Left ventricle myocardium superior (tissue), 1 donor: ENCODE measurements at places on chromosomes 6 and 20.

- no peak for DNase-seq
Observed at GRCh38 chr6:22457996-22458395, 111.4 kb upstream of the HDGFL1 start.

DNA sequence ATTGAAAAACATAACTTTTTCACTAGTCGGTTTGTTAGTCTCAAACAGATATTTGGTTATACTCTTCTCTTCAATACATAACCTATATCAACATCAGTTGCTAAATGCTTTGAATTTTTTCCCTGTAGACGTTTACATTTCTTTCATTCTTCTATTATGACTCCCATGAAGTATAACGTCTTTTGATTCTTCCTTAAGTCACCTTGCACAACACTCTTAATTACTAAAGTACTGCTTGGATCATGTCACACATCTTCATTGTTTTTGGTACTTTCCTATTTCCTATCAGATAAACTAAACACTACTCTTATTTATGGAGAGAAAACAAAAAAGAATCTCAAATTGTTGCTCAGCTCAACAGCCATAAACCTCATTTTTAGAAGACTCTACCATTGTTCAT is 23.0 kb upstream of the BMP5 start:
- no peak for DNase-seq

DNA sequence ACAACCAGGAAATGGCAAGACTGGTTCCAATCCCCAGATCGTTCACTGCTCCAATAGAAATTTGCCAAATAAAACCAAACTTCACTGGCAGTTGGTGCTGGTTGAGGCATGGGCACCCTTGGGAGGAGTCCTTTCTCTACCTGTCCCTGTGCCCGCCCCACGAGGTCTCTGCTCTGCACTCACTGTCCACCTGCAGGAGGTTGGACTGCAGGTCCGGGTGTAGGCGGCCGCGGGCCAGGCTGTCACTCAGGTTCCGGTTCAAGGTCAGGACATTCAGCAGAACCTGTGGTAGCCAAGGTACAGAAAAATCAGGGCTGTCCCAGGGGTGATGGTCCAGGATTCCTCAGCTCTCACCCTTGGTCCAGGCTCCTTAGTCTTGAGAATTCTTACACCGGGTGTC is 22.9 kb downstream of the GGT7 start:
- no peak for DNase-seq

GRCh38 chr6:39051399-39052122 is 3.0 kb downstream of the GLP1R start:
- DNase-seq = no peak

- DNase-seq = no peak
Observed at GRCh38 chr20:39717936-39718335, 755.8 kb downstream of the DHX35 start.

GRCh38 chr6:168232062-168232461 is 87.5 kb downstream of the DACT2 start:
- DNase-seq = no peak

GRCh38 chr20:7420345-7420744 is 519.9 kb downstream of the HAO1 start:
- DNase-seq = no peak

GRCh38 chr6:134267917-134268361 is 50.0 kb downstream of the SGK1 start:
- DNase-seq = no peak

GRCh38 chr6:37103169-37104039 is 66.5 kb upstream of the PIM1 start:
- DNase-seq = peak; percentile 68

DNA sequence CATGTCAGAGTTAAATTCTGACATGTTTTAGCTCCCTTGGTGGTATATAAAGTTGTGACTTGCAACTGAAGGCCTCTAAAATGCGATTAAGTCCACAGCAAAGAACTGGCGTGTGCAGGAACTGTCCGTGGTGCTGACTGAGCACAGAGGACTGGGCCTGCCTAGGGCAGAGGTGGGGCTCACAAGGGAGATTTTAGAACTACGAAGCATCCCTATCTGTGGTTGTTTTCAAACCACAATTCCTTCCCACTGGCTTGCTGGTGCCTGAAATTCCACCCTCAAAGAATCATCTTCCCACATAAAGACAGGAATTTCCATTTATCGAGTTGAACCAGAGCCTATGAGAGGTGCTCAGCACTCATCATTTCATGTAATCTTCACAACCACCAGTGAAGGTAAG is 30.1 kb downstream of the RIMS4 start:
- DNase-seq = peak; percentile 53

DNA sequence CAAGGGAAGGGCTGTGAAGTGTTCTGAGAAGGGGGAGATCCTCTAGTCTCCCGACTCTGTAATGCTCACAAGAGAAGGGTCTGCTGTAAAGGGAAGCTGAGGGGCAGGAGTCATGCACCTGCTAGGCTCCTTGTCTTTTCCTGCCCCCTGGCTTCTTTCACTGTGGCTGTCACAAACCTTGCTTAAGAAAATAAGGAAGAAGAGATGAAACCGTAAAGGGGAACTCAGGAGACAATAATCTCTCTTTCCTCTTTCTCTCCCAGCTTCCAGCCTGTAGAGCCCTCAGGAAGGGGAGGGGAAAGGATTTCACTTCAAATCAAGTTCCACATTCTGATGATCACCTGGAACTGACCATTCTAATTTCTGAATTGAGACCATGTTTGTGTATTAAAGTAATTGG is 26.3 kb downstream of the SLC13A3 start:
- DNase-seq = no peak

GRCh38 chr6:79193971-79194370 is 40.5 kb downstream of the HMGN3 start:
- DNase-seq = no peak

- no peak for DNase-seq
Observed at GRCh38 chr20:59316911-59317731, 16.7 kb downstream of the EDN3 start.

DNA sequence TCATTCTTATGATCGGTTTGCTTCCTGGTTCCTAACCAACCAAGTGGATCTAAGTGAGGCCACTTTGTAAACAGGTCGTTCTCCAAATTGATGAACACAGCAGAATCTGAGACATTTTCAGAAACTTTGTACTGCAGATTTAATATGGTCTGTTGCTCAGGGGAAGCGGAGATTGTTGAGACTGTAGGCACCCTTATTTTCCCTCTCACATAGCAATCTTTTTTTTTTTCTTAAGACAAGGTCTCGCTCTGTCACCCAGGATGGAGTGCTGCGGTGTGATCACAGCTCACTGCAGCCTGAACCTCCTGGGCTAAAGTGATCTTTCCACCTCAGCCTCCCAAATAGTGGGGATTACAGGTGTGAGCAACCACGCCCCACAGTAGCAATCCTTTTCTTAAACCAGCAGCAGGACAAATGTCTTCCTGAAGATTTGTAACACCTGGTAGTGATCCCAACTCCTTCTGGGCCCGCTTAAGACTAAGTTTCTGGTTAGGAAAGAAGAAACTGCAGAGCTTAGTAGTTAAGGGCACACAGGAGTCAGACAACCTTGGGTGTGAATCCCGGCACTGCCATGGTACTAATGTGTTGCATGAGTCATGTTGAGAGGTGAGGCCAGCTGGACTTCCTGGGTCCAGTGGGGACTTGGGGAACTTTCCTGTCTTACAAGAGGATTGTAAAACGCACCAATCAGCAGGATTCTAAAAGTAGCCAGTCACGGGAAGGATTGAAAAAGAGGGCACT is 48.4 kb upstream of the EZR start:
- DNase-seq = no peak

DNA sequence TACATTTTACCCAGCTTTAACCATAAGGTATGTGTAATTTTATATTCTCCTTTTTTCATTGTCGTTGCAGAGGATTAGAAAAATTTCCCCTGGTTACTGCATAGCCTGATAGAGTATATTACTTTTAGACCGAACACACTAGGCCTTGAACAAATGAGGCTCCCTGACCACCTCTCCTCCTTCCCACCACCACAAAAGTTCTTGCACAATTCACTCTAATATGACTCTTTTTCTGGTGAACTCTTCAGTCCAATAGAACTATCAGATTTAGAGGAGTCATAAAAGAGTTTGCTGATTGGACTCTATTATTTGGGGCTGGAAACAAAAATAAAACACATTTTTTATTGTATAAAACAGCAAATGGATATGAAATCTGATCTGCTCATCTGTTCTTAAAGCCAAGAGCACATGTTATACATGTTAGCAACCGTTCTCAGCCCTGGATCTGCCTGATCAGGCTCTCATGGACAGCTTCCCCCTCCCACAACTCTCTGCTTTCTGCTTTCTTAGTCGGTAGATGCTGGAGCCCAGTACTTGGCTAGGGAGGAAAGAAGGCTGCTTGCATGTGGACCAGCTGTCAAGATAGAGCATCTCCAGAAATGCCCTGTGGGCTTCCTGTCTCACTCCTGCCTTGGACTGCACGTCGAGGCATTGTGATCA is 83.5 kb downstream of the CD164 start:
- DNase-seq = no peak

- no peak for DNase-seq
Observed at GRCh38 chr6:50849796-50850180, 31.1 kb downstream of the TFAP2B start.

DNA sequence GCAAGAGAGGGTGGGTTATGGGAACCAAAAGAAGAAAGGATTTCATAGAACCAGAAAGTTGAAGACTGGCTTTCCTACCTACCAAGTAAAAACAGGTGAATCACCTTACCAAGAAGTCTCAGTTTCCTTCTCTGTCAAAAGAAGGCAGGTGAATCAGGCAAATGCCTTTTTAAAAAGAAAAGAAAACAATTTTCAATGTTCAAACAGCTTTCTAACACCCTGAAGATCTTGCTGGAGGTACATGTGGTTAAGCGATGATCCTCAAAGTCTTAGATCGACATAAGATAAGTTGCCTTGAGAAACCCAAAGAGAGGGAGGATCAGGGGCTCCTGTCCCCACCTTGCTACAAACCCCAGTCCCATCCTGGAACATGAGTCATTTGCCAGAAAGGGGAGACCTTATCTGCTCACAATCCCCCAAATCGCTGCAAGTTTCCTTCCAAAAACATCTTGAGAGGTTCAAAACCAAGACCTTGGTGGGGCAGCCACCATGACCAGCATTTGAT is 71.6 kb downstream of the NFATC2 start:
- no peak for DNase-seq

DNA sequence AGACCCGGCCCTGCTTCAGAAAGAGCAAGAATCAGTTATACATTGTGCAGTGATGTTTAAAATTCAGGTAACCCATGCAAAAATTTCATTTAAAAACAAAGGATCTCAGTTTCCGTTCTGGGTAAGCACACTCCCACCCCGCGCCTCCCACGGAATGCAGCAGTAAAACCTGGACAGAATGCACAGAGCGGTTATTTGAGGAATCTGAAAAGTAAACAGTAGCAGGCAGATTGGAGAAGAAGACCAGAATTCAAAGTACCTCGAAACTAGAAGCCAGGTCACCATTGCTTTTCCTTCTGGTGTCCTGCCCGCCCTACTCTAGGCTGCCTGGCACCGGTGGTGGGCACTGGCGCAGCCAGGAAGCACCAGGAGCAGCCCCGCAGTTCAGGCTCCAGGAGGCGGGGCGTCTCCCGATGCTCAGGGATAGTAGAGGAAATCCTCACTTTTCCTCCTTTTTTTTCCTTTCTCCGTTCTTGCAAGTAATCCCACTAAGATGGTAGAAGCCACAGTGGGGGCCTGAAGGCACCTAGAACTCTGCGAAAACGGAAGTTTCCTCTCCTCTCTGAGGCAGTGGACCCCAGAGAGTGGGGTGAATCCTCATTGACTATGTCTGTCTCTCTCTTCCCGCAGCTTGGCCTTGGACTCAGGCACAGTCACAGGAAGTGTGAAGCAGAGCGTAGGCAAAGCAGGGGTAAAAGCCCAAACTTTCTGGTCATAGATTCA is 28.3 kb downstream of the METTL24 start:
- no peak for DNase-seq

GRCh38 chr20:61048302-61048701 is 203.8 kb upstream of the CDH4 start:
- no peak for DNase-seq

- no peak for DNase-seq
Observed at GRCh38 chr6:57127763-57128162, 37.8 kb downstream of the ZNF451 start.

GRCh38 chr20:23889775-23890187 is 10.2 kb upstream of the CST5 start:
- DNase-seq = peak; percentile 39

DNA sequence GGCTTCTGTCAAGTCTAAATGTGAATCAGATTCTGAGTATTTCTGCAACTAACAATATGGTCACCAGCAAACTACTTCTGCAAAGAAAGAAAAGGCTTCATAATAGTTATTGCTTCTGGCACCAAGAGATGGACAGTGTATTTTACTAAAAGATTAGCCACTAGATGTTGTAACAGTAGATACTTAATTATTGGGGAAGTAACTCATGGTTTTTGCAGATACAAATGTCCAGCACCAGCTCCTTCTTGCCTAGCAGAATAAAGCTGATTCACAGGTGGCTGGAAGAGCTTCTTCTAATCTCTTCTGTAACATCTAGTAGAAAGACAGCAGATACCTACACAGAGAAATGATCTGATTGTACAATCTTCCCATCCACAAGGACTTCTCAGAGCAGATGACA is 21.2 kb downstream of the ATXN1 start:
- no peak for DNase-seq

GRCh38 chr6:57255451-57256169 is 33.5 kb upstream of the RAB23 start:
- DNase-seq = no peak
